ENCODE measurements at places on chromosomes 16 and 17.
A peak's percentile ranks its signal among the peaks of the same experiment; 100 is the strongest.

DNA sequence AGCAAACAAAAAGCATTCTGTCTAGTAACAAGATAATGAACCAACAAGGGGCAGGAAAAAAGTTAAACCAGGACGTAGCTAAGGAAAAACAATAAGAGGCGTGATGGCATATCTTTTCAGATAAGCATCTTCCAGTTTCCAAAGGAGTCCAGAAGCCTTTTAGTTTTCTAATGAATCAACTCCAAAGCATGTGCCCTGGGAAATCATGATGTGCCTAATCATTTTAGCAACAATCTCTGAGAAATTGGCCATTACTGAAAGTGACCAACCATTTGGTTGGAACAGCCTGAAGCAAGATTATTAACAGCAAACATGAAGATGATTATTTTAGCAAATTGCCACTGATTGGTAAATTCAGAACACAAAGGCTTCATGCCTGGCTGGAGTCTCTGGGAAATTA lies 440.9 kb upstream of the MAF start:
- no peak for DNase-seq

- DNase-seq, result no peak
Measured at GRCh38 chr16:49619811-49620157, 236.1 kb downstream of the ZNF423 start.

DNA sequence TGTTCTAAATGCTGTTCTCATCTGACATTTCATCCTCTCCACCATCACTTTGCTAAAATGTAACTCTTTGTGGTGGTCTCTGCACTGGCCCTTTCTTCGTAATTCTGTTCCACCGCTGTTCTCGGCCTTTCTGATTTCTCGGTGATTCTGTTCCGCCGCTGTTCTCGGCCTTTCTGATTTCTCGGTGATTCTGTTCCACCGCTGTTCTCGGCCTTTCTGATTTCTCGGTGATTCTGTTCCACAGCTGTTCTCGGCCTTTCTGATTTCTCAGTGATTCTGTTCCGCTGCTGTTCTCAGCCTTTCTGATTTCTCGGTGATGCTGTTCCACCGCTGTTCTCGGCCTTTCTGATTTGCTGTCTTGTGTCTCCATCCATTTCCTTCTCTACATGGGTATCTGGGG lies 12.3 kb downstream of the FOXF1 start:
- no peak for DNase-seq

DNA sequence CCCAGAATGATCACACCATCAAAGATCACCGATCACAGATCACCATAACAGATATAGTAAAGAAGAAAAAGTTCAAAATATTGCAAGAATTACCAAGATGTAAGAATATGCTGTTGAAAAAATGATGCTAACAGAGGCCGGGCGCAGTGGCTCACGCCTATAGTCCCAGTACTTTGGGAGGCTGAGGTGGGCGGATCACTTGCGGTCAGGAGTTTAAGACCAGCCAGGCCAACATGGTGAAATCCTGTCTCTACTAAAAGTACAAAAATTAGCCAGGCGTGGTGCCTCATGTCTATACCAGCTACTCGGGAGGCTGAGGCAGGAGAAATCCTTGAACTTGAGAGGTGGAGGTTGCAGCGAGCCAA lies 53.2 kb downstream of the CPPED1 start:
- DNase-seq, result no peak

DNA sequence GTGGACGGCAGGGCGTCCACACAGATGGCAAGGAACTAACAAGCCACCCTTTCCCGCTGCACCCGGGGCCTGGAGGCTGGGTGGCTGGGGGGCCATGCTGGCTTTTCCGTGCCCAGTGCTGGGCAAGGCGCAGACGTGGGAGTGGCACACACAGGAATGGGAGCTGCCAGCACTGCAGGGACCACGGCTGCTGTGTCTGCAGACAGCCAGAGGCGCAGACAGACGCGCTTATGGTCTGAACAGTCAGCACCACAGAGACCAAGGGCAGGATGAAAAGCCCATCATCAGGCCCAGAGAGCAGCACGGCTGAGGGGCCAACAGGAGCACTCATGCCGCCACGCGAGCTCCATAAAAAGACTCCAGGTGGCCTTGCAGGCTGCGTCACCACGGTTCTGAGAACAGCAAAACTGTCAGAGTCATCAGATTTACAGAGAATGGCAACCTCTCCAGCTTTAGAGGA lies 24.0 kb downstream of the PDIA2 start:
- peak; percentile 22 for DNase-seq

GRCh38 chr17:16273499-16273898 lies 56.5 kb downstream of the PIGL start:
- DNase-seq, result no peak

- no peak for DNase-seq
Measured at GRCh38 chr16:50999181-50999580, 151.9 kb downstream of the SALL1 start.

DNA sequence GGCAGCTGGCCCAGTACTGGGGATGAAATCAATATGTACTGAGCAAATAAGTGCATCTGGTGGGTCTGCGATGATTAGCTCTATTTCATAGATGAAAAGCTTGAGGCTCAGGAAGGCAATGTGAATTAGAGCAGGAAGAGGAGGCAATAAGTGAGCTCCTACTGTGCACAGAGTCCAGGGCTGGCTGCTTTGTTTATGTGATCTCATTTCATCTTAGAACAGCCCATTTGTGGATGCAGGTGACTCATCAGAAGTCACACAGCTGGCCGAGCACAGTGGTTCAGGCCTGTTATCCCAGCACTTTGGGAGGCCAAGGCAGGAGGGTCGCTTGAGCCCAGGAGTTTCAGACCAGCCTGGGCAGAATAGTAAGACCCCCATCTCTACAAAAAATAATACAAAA lies 7.1 kb downstream of the TMEM114 start:
- no peak for DNase-seq

GRCh38 chr16:49773534-49774475 lies 82.1 kb downstream of the ZNF423 start:
- no peak for DNase-seq

DNA sequence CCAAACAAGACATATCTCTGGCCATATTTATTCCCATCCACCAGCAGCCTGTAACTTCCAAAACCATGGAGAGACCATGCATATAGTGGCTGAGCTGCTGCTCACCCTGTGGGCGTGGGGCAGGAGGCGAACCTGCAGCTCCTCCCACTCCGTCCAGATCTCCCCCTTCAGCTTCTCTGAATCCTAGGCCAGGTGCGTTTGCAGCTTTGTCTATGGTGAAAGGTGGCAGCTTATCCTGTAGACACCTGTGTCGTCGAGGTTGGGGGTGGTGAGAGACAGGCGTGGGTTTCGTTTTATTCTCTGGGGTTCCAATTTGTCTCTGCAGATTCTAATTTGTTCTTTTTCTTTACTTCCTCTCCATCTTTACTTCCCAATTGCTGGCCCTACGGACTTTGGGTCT lies 9.7 kb upstream of the ANKS4B start:
- no peak for DNase-seq

GRCh38 chr17:50866950-50867362 lies 802 bp upstream of the TOB1 start:
- DNase-seq, result peak; percentile 92

- peak; percentile 98 for DNase-seq
Measured at GRCh38 chr17:74201250-74201649, 2.2 kb upstream of the RPL38 start.

DNA sequence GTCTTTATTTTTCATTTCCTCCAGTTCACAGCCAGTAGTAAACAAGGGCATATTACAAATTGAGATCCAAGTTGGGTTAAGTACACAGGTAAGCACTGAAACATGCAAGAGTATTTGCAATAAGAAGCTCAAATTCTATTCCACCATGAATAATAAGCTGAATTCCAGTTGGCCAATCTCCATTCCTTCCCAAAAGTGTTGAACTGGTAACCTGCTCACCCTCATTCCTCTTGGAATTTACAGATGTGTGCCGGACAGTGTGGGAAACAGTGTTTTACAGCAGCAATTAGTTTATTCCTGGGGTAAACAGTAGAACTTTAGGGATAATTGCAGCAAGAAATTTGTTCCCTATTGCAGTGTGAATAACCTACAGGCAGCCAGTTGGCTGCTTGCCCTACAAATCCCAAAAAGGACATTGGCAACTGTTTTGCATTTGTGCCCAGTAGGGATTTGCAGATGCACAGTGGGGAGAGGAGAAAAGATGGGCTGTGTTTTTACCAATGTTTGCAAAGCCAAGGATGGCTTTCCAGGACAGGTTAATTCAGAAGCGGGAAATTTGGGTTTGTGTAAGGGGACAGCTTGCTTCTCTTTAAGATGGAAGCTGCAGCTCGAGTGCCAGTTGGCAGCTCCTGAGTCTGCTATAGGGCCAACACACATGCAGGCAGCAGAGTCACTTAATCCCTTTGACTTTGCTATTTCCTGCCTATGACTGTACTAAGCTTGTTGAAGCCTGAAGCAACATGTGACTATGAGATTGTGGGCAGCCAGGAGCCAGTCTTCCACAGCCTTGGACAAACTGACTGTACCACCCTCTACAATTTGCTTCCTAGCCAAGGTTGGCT lies 318.9 kb downstream of the MAP2K6 start:
- DNase-seq, result peak; percentile 48

GRCh38 chr17:34847938-34848337 lies 113.3 kb downstream of the CCT6B start:
- no peak for DNase-seq

- no peak for DNase-seq
Measured at GRCh38 chr16:84759061-84759460, 59.3 kb downstream of the USP10 start.

DNA sequence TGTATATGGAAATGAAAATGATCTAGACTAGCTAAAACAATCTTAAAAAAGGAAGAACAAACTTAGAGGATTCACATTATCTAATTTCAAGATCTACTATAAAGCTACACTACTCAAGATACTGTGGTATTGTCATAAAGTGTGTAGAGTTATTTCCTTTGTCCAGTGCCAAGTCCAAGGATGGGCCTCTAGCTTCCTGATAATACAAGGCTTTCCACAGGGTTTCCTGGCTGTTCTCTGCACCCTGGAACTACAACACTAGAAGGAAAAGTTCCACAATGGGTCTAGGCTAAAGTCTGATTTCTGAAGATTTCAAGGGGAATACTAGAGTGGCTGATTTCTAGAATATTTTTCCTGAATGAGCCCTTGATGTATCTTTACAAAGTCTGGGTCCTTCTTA lies 34.2 kb downstream of the TBC1D3B start:
- no peak for DNase-seq

DNA sequence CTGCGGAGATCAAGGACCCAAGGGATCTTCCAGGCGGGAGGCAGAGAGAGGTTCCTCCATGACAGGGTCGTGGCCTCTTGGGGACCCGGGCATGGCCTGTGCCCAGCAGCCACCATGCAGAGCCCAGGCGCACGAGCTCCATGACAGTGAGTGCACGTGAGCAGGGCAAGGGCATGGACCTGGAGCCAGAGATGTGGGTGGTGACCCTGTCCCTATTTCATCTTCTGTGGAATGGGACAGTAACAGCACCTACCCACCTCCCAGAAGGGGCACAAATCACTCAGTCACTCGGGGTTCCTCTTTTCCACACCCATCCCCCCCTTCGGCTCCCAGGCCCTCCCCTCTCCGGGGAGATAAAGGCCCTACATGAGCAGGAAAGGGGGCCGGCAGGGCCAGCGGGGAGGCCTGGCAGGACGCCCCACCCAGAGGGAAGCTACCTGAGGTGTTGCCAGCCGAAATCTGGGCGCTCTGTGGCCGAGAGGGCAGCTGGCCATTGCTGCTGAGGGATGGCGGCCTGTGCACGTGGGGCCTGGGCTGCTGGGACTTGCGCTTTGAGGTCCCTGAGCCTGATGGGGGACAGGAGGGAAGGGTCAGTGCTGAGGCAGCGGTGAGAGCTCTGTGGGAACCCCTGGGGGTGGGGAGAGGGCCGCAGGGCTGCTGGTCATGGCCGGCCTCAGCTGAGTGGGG lies 10.4 kb downstream of the UBALD2 start:
- no peak for DNase-seq

Measured in NCI-H2171 treated with DMSO at 0.1 percent for 48 hours (cell line).